Bladder microvascular endothelial cell (primary cell): ENCODE measurements at places on chromosomes 16 and 17. TPM values are rescaled to one million over a fixed set of nuclear protein-coding genes. Genes with fewer than 3 reads are reported as not detected.

RRAD gene
- total RNA-seq = 1.1 and 2.1 TPM in 2 replicates

KRT32 gene
- not detected in 2 replicates for total RNA-seq

IFI35 gene
- 10.4 and 21.9 TPM in 2 replicates for total RNA-seq

CTRL gene
- total RNA-seq = 0.49 and 0.76 TPM in 2 replicates

C1QL1 gene
- total RNA-seq = 0.31 TPM in 1 of 2 replicates, not detected in the other

C16orf92 gene
- total RNA-seq = not detected in 2 replicates

TBC1D26 gene
- 0.38 TPM in 1 of 2 replicates, not detected in the other for total RNA-seq

HOXB9 gene
- total RNA-seq = 0.49 and 0.57 TPM in 2 replicates

BRIP1 gene
- total RNA-seq = 6.2 and 10.3 TPM in 2 replicates

SOX8 gene
- 0.16 and 1.3 TPM in 2 replicates for total RNA-seq
